MG63 (cell line): ENCODE measurements at places on chromosomes 3 and 15.
A peak's percentile ranks its signal among the peaks of the same experiment; 100 is the strongest.

- DNase-seq = no peak
Observed at GRCh38 chr3:55205990-55206389, 278.1 kb upstream of the LRTM1 start.

DNA sequence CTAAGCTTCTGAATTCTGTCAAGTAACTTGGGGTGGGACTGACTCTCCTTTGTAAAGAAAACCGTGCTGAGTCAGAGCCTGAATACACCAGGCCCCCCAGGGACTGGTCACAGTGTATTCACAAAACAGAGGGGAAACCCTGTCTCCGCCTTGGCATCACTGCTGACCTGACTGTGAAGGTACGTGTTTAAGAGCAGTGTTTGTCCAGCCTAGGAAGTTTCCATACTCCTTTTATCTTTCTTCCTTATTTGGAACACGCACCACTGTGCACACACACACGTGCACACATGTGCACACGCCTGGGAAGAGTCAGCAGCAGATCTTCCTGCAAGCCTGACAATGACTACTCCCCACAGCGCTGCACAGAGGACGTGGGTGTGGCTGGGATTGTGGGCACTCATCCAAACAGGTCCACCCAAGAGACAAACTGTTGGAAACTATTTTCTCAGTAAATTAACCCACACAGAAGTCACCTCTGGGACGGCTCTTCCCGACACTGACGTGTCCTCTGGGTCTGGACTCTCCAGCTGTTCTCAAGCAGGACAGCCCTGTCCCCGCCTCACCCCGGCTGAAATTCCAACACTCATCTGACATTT lies 87.7 kb downstream of the ATP10A start:
- DNase-seq = no peak

GRCh38 chr15:57319919-57320560 lies 56.3 kb upstream of the CGNL1 start:
- DNase-seq = no peak

- DNase-seq = no peak
Observed at GRCh38 chr3:61685755-61686154, 124.4 kb downstream of the PTPRG start.

DNA sequence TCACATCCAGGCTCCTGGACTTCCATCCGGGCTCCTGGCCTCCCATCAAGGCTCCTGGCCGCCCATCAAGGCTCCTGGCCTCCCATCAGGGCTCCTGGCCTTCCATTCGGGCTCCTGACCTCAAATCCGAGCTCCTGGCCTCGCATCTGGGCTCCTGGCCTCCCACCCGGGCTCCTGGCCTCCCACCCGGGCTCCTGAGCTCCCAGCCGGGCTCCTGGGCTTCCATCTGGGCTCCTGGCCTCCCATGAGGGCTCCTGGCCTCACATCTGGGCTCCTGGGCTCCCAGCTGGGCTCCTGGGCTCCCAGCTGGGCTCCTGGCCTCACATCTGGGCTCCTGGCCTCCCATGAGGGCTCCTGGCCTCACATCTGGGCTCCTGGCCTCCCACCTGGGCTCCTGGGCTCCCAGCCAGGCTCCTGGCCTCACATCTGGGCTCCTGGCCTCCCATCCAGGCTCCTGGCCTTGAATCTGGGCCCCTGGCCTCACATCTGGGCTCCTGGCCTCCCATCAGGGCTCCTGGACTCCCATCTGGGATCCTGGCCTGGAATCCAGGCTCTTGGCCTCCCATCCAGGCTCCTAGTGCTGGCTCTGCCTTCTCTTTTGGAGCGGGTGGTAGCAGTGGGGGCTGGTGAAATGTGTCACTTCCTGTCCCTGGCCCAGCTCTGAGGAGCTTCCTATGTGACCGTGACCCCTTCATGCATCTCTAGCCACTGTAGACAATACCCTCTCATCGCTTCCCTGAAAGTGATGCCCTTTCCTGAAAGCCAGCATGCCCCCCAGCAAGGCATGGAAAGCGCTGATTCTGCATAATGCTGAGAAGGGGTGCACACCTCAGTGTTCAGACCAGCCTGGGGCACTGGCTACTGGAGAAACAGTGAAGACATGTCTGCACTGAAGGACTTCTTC lies 62.7 kb upstream of the BLM start:
- peak; percentile 47 for DNase-seq

DNA sequence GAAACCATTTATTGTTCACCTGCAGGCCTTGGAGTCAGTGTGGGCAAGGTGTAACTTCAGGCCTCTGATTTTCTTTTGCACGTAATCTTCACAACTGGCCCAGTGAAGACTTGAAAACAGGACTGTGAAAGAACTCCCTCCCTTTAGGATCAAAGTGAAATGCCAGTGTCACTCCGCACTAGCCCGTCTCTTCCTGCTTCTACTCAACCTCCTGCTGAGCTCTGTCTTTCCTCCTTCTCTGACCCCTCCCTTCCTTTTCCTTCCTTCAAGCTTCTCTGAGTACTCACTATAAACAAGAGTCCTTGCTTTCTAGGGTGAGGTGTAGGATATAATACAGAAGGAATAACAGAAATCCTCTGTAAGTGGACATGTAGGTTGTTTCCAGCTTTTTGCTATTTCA lies 28.5 kb downstream of the TMEM41A start:
- no peak for DNase-seq

GRCh38 chr3:46906471-46907058 lies 29.0 kb downstream of the PTH1R start:
- no peak for DNase-seq

GRCh38 chr3:154334973-154335420 lies 10.7 kb upstream of the DHX36 start:
- DNase-seq = no peak

GRCh38 chr3:183448369-183449128 lies 20.1 kb upstream of the MCF2L2 start:
- no peak for DNase-seq

DNA sequence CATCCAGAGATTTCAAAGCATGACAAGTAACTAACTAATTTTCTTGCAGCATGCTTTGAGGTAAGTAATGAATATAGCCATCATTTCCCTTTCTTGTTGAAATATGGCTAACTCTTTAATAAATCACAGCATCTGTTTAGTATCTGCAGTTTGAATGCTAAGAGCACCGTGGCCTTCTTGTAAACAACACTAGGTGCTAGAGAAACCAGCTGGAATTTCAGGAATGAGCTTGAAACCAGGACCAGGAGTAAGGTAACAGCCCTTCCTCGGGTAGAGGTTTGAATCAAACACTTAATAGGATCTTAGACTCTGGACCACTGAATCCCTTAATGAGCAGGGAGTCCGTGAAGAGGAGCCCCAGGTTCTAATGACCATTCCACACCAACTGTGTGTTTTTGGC lies 13.6 kb downstream of the CALML4 start:
- no peak for DNase-seq

DNA sequence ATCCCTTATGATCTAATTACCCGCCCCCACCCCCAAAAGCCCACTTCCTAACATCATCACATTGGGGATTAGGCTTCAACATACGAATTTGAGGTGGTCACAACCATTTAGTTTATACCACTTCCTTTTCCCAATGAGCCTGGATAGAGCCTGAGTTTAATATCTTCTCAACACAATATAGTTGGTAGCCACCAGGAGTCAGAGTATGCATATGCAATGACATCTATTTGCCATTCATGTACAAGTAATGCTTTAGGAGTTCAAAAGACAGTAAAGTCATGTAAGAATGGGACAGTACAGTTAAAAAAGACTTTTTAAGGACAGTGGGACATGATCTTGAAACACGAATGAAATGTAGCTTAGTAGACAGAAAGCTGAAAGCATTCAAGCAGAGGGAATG lies 172.4 kb downstream of the DCLK3 start:
- no peak for DNase-seq

GRCh38 chr3:26064297-26064696 lies 274.4 kb downstream of the OXSM start:
- DNase-seq = no peak

GRCh38 chr15:71629781-71630474 lies 180.4 kb upstream of the NR2E3 start:
- no peak for DNase-seq
